Stimulated activated CD4-positive, alpha-beta T cell treated with anti-CD3 and anti-CD28 coated beads, TNF-alpha, amount 100 ng/mL, for 1 hour (primary cell): ENCODE measurements at places on chromosomes 12 and 14.

DNA sequence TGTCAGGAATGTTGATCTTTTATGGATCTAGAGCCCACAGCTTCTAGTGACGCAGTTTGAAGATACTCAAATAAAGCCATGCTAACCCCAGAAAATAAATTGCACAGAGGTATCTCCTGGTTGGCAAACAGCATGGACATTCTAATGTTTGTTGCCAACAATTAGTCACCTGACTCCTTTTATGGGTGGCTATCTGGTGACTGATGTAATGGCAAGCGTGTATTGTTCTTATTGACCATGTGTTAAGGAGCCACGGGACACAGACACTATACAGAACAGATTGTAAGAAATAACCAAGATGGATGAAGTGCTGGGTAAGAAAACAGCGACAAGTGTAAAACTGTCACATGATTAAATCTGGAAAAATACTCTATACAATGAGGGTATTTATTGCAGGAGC, 401.3 kb upstream of the PDE3A start:
- DNase-seq, result no peak

DNA sequence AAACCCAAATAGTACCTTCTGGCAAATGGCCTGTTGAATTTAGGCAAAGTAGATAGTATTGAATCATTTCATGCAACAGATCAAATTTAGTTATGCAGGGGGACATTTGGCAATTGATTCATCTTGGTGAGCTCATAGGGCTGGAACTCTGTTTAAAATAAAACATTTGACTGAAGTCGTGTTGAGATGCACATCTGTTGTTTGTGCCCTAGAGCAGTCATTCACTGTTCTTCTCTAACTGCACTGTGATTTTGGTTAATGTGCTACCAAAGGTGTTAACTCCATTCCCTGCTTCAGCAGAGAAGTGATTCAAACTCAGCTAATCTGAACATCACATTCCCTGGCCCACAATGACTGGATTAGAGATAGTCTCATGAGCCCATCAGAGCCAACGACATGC, 44.0 kb upstream of the CSRP2 start:
- no peak for DNase-seq

DNA sequence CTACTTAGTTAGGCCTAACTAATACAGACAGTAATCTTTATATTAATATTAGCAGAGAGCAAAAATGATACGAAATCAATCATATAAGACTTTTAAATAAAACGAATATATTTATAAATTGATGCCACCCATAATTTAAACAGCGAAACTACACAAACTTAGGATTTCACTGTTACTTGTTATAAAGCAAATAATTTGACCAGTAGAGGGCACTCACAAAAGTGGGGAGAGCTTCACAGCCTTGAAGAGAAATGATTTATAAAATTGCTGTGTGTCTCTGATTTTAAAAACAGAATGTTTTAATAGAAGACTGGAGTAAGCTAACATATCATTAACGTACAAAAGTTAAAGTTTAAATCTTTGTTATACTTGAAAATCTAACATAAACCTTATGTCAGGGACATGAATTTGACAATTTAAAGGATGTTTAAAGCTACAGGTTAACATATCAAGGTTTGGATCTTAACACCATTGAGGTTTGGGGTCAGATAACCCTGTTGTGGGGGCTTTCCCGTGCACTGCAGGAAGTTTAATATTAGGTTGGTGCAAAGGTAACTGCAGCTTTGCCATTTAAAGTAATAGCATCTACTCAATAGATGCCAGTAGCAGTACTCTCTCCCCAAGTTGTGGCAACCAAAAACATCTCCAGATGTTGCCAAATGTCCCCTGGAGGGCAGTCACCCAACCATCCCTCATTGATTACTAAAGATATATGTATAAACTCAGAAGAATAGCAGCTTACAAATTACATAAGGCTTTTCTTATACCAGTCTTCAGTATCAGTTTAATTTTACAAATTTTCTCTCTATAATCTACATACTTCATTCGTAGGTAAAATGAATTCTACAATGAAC, 9.3 kb downstream of the KRAS start:
- no peak for DNase-seq

- DNase-seq, result no peak
Observed at GRCh38 chr14:95380350-95381042, 60.8 kb upstream of the CLMN start.

- DNase-seq, result no peak
Observed at GRCh38 chr12:19125325-19125724, 4.2 kb upstream of the PLEKHA5 start.

DNA sequence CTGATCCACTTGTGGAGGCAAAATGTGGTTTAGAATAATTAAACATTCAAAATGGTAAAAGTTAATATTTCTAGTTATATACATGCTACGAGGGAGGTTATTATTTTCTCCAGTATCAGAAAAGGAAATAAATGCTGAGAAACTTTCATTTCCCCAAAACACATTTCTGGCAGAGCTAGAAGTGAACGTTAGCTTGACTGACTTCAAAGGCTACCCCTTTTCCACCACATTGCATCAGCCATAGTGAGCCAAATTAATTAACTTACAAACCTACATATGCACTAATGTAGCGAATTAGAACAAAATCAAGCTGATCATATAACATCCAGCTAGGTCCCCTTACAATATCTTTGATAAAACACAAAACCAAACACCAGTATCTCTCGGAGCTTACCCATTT, 49.3 kb upstream of the RERGL start:
- no peak for DNase-seq

DNA sequence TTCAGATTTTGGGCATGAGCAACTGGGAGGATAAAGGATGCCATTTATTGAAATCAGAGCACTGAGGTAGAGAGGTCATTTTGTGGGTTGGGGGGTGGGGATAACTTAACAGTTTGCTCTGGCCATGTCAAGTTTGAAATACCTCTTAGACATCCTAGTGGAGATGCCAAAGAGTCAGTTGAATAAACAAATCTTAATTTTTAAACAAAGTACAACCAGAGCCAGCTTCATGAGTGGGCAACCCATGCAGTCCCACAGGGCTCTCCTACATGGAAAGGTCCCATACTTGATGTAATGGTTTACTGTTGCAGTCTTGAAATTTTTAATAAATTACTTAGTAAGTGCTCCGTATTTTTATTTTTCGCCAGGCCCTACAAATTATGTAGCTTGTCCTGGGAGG, 81.2 kb downstream of the ANO4 start:
- DNase-seq, result no peak

- DNase-seq, result no peak
Observed at GRCh38 chr12:47822401-47822800, 2.7 kb upstream of the HDAC7 start.

DNA sequence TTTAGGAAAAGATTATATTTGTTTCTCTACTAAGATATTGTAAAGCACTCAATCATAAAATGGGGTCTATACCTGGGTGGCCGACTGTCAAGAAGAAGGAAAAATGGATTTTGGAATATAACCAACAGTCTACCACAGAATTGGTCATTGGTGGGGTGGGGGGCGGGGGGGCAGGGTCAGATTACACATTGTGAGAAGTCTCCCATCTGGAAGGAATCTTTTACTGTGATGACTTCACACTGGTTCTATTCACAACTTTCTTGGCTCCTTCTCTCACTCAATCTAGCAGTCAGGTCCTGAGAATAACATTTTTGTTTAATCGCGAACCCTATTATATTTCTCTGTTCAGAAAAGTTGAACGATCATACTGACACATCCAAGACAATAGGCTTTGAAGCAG, 8.7 kb upstream of the CLEC4E start:
- DNase-seq, result no peak

DNA sequence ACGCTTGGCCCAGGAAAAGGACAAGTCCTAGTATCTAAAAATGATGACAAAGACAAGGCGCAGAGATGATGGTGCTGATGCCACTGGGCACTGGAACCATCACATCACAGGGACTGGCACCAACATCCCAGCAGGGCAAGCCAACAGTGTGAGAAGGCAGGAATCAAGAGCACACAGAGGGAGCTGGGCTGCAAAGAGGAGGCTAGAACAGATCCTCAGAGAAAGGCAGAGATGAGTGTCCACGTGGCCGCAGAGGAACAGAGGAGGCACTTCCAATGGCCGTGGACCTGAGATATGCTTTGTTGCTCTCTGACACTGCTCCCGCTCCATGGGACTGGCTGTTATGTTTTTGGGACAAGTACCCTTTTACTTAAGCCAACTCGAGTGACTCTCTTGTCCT, 17.9 kb downstream of the FOXN3 start:
- no peak for DNase-seq

GRCh38 chr14:50676814-50677516, 8.9 kb upstream of the SAV1 start:
- DNase-seq, result no peak

DNA sequence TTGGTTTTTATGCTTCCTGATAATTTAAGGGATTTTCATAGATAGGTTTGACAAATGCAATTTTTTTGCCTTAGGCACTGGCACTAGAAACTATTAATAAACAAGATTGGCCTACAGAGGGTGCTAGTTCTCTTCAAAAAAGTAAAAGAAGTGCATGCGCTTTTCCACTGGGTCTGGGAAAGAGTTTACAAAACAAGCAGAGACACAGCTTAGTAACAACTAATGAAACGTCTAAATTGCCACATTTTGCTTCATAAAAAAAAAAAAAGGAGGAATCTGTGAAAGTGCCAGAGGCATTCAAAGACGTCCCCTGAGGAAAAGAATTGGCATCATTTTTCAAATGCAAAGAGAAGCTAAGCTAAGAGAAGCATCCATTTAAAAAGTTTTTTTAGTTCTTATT, 58.3 kb upstream of the EEA1 start:
- DNase-seq, result no peak

GRCh38 chr14:92507174-92507768, 6.3 kb upstream of the RIN3 start:
- no peak for DNase-seq

DNA sequence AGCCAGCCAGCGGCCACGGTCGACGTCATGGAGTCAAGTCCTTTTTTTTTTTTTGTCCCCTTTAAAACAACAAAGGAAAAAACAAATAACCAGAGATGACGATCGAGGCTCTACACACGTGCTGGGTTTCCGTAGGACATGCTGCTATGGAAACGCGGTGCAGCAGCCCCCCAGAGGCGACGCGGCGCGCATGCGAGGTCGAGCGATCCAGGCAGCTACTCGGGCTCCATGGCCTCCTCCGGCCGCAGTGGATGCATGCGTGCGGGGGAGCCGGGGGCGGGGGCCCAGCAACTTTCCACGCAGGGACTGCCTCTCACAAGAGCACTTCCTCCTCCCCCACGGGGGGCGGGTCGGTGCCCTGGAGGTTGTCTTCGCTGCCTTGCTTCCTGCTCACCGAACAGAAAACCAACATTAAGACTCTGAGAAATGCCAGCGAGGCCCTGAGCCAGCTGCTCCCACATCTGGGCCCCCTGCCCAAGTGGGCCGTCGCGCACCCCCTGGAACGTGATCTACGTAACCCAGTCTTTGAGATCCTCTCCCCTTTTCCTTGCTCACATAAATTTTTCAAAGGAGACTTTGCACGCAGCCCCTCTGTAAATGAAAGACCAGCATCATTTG, 30.7 kb downstream of the P2RX4 start:
- peak; percentile 63 for DNase-seq

DNA sequence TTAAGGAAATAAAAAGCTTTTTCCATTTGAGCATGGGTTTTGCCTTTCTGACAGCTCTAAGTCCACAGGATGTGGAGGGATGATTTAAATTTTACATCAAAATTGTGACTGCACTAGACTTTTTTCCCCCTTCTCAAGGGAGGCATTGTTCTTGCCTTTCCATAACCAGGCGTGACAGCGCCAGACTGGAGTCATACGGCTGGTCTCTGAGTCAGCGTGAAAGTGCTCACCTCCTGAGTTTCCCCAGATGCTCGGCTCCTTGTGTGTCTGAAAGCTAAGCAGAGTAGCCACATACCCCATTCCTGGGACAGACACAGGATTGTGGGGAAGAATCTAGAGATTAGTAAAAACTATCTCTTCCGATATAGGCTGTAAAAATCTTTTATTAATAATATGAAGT, 43.1 kb downstream of the SOX5 start:
- DNase-seq, result no peak

GRCh38 chr12:98162906-98163678, 352.3 kb upstream of the TMPO start:
- no peak for DNase-seq

DNA sequence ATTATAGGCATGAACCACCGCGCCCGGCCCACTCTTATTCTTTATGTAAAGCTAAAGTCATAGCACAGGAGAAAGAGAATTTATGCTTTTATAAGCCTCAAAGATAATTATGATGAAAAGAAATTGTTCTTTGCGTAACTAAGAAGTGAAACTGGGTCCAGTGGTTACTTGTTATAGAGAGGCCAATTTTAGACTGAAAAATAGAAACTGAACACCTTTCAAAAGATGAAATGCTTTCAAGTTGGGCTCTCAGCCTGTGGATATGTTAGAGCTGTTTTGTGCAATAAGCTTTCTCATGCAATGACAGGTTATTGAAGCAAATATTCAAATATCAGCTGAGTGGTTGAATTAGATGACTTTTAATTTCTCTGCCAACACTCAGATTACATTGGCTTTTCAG, 7.9 kb downstream of the TMEM253 start:
- DNase-seq, result no peak

- DNase-seq, result no peak
Observed at GRCh38 chr12:20366776-20367409, 1.4 kb upstream of the PDE3A start.

DNA sequence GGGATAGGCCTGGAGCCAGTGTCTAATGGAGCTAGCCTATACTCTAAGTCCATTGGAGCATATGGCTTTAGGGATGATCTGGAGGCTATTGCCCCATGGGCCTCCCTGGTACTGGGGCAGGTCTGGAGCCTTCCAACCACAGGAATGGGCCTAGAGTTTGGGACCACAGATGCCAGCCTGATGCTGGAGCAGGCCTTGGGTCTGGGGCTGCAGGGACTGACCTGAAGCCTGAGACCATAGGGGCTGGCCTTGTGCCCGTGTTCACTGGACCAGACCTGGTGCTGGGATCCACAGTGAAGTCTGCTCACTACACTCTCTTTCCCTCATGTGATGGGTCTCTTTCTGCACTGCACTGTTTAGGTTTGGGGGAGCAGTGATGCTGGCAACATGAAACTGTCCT, 95.0 kb downstream of the KLHL28 start:
- DNase-seq, result no peak

- no peak for DNase-seq
Observed at GRCh38 chr12:58463051-58463450, 457.3 kb downstream of the LRIG3 start.

DNA sequence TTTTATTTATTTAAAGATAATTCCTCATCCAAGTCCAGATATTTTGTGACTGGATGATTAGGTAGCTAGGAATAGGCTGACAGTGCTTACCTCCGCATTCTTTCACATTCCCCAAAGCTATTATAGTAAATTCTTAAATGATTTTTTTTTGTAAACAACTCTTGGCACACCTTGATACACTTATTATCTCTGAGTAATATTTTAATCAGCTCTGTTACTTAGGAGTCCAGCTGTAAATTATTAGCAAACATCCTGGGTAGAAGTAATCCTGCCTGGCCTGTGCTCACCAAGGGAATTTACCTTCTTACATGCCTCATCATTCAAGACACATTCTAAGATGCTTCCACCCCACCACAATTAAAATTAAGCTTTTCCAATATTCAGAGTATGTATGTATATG, 186.1 kb downstream of the SLC2A13 start:
- no peak for DNase-seq

- no peak for DNase-seq
Observed at GRCh38 chr12:53696655-53697331, 20.9 kb upstream of the ATP5MC2 start.

- no peak for DNase-seq
Observed at GRCh38 chr12:5430641-5431603, 986 bp upstream of the NTF3 start.
